ENCODE measurements at places on chromosomes 3 and 15.

- H3K4me3 ChIP-seq = no peak overlapping the region
- peak; percentile 6 for DNase-seq
- H3K27me3 ChIP-seq = no peaks in the 10 kb centered on the region
- H3K27ac ChIP-seq = no peak overlapping the region
- H3K4me1 ChIP-seq = no peaks in the 10 kb centered on the region
These were observed 396.1 kb downstream of the UNC13C start for GRCh38 chr15:54374184-54374952.

- no peak overlapping the region for H3K27ac ChIP-seq
- H3K4me1 ChIP-seq = peaks cover 9% of the 10 kb centered on the region
- H3K4me3 ChIP-seq = no peak overlapping the region
- DNase-seq = no peak
- no peaks in the 10 kb centered on the region for H3K36me3 ChIP-seq
These were observed 335.1 kb upstream of the RGMA start for GRCh38 chr15:93424131-93424530.

DNA sequence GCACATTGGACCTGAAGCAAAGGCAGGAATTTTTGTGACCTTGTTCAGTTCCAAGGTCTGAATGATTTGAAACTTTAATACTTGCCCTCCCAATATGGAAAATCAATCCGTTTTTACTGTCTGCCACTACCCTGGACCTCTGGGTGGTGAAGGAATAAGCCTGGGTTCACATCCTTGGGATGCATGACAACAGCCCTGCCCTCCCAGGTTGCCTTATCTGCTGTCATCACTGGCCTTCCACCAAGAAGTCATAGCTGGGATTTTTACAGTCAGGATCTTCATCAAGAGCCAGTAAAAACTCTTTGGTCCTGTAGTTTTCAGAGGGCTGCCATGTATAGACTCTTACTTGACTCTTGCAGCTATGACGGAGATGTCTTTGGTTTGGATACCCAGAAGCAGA, 128.6 kb downstream of the MYLK start:
- H3K27ac ChIP-seq = no peak overlapping the region
- H3K4me3 ChIP-seq = no peak overlapping the region
- no peak for DNase-seq
- peaks cover 51% of the 10 kb centered on the region for H3K4me1 ChIP-seq
- peaks cover 3% of the 10 kb centered on the region for H3K27me3 ChIP-seq

DNA sequence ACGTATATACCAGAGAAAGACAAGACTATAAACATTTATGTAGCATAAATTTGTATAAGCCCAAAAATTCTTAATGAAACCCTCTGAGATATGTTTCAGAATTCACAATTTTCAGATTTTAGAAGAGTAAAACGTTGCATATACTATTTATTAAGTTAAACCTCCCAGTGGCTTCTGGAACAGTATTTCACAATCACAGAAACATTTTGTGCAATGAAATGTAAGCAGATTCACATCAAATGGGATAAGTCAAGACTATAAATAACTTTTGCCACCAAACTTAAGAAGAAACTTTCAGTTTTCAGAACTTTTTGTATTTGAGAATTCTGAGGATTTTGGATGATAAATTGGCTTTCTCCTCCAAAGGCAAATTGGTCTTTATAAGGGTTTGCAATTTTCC, 9.2 kb downstream of the SLTM start:
- no peak overlapping the region for H3K4me3 ChIP-seq
- DNase-seq = no peak
- H3K4me1 ChIP-seq = peaks cover 13% of the 10 kb centered on the region

GRCh38 chr3:139935866-139936817, 1.2 kb downstream of the CLSTN2 start:
- peak; percentile 61 for DNase-seq
- no peak overlapping the region for H3K27ac ChIP-seq
- peak overlapping the region; percentile 80 for H3K4me3 ChIP-seq

GRCh38 chr3:132210476-132211346, 106.5 kb upstream of the ACP3 start:
- no peak overlapping the region for H3K4me3 ChIP-seq
- no peaks in the 10 kb centered on the region for H3K4me1 ChIP-seq
- H3K36me3 ChIP-seq = no peaks in the 10 kb centered on the region
- H3K27me3 ChIP-seq = peaks cover 27% of the 10 kb centered on the region
- no peak overlapping the region for H3K27ac ChIP-seq

GRCh38 chr3:84586427-84586826, 372.4 kb upstream of the CADM2 start:
- DNase-seq = no peak
- no peaks in the 10 kb centered on the region for H3K36me3 ChIP-seq
- no peak overlapping the region for H3K27ac ChIP-seq
- no peaks in the 10 kb centered on the region for H3K27me3 ChIP-seq
- no peak overlapping the region for H3K4me3 ChIP-seq
- no peaks in the 10 kb centered on the region for H3K4me1 ChIP-seq

GRCh38 chr3:145079436-145079835, 1081.5 kb downstream of the PLOD2 start:
- H3K27ac ChIP-seq = no peak overlapping the region
- DNase-seq = no peak

GRCh38 chr15:101530224-101530958, 40.9 kb upstream of the PCSK6 start:
- H3K27ac ChIP-seq = no peak overlapping the region
- H3K4me1 ChIP-seq = peaks cover 43% of the 10 kb centered on the region
- H3K36me3 ChIP-seq = no peaks in the 10 kb centered on the region
- no peak for DNase-seq
- no peak overlapping the region for H3K4me3 ChIP-seq

- no peak for DNase-seq
- no peaks in the 10 kb centered on the region for H3K27me3 ChIP-seq
- peaks cover 4% of the 10 kb centered on the region for H3K36me3 ChIP-seq
- no peak overlapping the region for H3K27ac ChIP-seq
- peaks cover 73% of the 10 kb centered on the region for H3K4me1 ChIP-seq
These were observed 43.5 kb downstream of the IDH2 start for GRCh38 chr15:90058775-90059174.

- H3K27ac ChIP-seq = no peak overlapping the region
- H3K4me1 ChIP-seq = no peaks in the 10 kb centered on the region
- no peak for DNase-seq
- H3K27me3 ChIP-seq = peaks cover 8% of the 10 kb centered on the region
- H3K4me3 ChIP-seq = no peak overlapping the region
- no peaks in the 10 kb centered on the region for H3K36me3 ChIP-seq
These were observed 236.0 kb upstream of the GOLGA6L4 start for GRCh38 chr15:83999396-84000135.

DNA sequence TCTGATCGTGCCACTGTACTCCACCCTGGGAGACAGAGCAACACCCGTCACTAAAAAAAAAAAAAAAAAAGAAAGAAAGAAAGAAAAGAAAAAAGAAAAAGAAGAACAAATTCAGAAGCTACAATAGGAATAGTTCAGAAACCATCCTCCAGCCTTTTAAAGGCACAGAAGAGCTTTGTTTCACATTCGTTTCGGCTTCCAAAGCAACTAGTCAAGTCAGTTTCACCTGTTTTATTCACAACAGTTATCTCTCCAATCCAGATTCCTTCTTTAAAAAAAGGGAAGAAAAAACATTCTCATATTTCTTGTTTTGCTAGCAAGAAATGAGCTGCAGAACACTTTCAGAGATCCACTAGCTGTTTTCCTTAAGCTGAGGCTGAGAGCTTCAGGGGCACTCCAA, 767.7 kb upstream of the CFAP20DC start:
- peaks cover 3% of the 10 kb centered on the region for H3K27me3 ChIP-seq
- peaks cover 5% of the 10 kb centered on the region for H3K36me3 ChIP-seq

DNA sequence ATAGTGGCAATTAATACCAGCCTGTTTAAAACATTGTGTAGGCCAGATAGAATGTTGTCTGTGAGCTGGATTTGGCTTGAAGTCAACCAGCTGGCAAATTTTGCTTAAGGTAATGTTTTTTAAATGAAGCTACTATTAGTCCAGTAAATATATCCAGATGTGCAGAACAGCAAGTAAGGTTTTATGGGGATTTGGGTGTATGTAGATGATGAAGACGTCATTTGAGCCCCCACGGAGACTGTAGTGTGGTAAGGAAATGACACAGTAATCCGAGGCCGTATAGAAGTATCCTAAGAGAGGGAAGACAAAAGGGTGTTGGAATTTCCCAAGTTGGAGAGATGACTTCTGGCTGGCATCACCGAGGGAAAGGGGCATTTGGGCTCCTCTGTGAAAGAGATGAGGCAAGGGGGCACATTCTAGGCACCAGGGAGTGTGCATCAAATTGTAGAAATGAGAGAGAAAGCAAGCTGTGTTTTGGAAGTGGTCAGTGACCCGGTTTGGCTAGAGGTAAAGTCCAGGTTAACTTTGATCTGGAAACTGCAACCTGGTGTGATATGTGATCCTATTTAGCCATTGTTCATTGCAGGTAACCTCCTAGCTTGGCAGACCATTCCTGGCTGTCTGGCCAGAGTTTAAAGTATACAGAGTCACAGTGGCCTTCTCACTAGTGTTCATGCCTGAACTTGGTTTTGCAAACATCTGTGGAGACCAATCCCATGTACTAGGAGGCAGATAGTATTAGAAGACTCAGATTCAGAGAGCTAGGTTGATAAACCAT, 104.2 kb downstream of the ITPR1 start:
- DNase-seq = no peak
- H3K4me1 ChIP-seq = peaks cover 87% of the 10 kb centered on the region
- H3K4me3 ChIP-seq = peak overlapping the region; percentile 71
- peak overlapping the region; percentile 98 for H3K27ac ChIP-seq
- peaks cover 52% of the 10 kb centered on the region for H3K36me3 ChIP-seq

GRCh38 chr3:147407498-147408187, 1.3 kb upstream of the ZIC4 start:
- no peak for DNase-seq
- H3K36me3 ChIP-seq = no peaks in the 10 kb centered on the region
- peak overlapping the region; percentile 73 for H3K4me3 ChIP-seq
- peaks cover 100% of the 10 kb centered on the region for H3K27me3 ChIP-seq

DNA sequence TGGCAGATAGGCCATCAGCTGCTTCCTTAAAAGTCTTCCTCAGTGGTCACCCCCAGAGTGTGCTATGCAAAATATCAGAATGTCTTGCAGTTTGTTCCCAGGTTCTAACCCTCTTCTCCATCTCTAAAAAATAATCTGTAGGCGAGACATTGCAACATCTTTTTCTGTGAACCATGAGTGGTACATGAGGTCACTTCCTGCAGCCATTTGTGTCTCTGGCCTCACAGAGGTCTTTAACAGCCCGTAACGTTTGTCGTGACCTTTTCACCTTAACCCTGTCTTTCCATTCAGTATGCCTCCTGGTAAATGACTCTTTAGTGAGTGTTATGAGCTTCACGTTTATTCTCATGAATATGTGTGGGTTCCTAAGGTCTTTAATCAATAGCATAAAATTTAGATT, 145.4 kb downstream of the KLHL25 start:
- peaks cover 64% of the 10 kb centered on the region for H3K36me3 ChIP-seq
- H3K27me3 ChIP-seq = no peaks in the 10 kb centered on the region
- H3K27ac ChIP-seq = peak overlapping the region; percentile 71
- DNase-seq = no peak
- peaks cover 23% of the 10 kb centered on the region for H3K4me1 ChIP-seq

DNA sequence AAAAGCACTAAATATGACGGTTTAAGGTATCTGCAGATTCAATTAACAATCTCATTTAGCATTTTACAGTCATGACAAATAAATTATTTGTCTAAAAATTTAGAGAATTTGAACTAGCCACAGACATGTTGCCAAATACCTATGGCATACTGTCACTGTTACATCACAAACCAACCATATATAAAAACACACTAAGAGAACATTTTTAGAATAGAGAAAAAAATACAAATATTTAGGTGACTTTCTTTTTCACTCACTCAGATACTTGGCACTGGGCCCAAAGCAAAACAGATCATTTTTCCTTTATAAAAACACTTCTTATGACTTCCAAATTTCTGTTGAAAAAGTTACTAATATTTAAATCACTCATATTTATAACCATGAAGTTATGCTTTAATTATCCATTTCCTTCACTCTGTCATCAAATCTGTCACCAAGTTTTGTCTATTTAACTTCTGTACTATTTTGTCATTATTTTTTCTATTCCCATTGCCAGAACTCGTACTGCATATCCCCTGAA, 644.7 kb downstream of the OTOL1 start:
- no peak overlapping the region for H3K27ac ChIP-seq
- no peaks in the 10 kb centered on the region for H3K36me3 ChIP-seq
- no peak for DNase-seq
- peaks cover 3% of the 10 kb centered on the region for H3K27me3 ChIP-seq
- H3K4me3 ChIP-seq = no peak overlapping the region

DNA sequence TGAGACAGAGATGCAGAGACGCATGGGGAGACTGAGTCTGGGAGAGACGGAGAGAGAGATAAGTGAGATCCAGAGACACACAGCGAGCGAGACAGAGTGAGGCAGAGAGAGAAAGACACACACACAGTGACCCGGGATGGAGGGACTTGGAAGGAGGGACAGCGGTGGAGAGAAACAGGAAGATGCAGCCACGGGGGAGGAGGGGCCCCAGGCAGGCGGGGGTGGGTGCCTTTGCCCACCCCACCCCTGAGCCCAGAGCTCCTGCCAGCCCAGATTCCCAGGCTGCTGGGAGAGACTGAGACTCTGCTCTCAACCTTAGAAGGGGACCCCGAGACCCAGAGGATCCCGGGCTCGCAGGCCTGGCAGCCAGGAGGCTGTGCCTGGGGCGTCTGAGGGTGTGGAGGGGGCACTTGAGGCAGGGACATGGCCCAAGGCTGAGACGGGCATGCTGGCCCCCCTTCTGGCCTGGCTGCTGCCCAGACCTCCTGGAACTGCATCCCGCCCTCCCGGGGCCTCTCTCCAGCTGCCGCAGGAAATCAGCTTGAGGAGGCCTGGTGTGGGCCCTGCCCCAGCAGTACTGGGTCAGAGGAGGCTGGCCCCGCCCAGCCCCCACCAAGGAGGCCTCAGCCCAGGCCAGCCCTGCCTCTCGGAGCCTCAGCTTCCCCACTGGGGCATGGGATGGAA, 18.1 kb downstream of the H1-8 start:
- peak; percentile 33 for DNase-seq
- H3K27ac ChIP-seq = peak overlapping the region; percentile 64

DNA sequence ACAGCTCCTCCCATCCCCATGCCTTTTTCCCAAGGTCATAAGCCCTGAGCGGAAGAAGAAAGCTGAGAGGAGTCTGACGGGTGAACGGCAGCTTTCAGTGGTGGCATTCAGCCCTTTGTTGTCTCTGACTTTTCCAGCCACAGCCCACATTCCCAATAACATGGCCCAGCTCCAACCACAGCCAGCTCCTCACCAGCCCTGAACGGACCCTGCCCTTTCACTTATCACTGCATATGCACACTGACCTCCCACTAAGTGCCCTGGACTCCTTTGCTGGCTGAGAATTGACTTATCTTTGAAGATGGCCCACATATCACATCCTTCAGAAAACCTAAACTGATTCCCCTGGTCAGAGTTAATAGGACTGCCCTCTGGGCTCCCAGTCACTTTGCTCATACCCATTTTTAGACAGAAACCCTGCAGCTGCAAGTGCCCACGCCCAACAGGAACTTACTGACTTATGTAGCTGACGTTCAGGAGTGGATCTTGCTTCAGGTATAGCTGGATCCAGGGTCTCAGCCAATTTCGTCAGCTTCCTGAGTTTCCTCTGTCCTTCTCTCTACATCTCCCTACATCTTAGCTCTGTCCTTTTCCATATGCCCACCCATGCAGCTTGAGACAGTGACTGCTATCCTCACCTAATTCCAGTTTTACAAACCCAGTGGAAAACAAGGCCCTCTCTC, 348.5 kb upstream of the PROK2 start:
- no peak overlapping the region for H3K27ac ChIP-seq
- H3K36me3 ChIP-seq = no peaks in the 10 kb centered on the region
- no peak overlapping the region for H3K4me3 ChIP-seq

Measured in nephron progenitor cell (in vitro differentiated cells).